ENCODE measurements at places on chromosomes 4 and X.

DNA sequence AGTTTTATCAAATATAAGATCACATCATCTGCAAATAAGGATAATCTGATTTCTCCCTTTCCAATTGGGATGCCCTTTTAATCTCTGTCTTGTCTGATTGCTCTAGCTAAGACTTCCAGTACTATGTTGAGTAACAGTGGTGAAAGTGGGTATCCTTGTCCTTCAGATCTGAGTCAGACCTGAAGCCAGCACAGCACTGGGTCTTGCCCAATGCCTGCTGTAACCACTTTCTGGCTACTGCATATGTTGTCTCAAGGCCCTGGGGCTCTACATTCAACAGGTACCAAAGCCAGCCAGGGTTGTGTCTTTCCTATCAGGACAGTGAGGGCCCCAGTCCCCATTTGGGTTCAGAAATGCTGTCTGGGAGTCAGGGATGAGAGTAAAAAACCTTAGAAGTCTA lies 90.3 kb downstream of the CYSLTR1 start:
- DNase-seq = no peak

DNA sequence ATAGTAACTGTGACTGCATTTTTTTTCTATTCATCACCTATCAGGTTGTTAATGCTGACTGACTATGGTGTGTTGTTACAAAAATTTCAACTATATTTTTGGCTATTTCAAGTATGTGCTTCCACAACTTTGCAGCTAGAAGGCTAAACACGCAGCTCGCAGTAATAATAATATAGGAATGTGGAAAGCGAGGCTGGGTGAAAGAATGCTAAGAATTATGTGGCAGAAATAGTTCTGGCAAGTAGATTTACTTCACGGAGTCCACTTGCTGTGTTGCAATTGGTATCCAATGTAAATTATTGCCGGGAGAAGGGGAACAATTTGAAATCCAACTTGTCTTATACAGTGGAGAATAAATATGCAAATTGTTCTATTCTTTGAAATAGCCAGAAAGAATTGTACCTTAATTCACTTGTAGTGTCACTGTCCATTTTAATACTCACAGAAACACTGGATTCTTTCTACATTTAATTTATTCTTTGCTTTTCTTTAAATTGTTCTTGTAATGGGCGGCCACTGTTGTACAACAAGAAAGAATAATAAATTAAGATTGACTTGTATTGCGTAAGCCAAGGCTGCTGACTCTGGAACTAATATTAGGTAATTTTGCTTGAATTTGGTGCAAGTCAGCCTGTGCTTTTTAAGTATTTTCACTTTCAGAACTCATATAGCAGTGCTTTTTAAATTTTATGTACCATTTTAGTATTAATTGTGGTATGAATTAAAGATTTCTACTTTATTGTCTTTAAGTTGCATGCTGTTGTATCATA lies 154.9 kb downstream of the FRMPD4 start:
- DNase-seq = no peak

- no peak for DNase-seq
These were observed 850.2 kb upstream of the SLIT2 start for GRCh38 chr4:19401301-19402080.

DNA sequence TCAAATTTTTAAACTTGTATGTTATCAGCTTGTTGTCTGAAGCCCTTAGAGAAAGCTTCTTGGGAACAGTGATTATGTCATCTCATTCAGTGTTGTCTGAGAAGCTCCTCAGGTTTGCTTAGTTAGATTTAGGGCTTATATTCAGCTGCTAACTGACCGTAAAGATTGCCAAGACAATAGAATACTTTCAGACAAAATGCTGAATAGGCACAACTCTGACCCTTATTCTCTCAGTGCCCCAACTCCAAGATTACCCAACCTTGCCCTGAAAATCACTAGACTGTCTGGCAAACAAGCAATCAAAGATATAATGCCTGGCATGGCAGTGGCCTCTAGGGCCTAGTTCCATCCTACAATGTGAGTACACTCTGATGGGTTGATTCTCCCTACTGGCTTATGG lies 950.5 kb upstream of the HS3ST1 start:
- no peak for DNase-seq

GRCh38 chrX:136778020-136778419 lies 2.7 kb downstream of the ARHGEF6 start:
- DNase-seq = no peak

GRCh38 chrX:106927700-106928099 lies 7.5 kb downstream of the CLDN2 start:
- no peak for DNase-seq

DNA sequence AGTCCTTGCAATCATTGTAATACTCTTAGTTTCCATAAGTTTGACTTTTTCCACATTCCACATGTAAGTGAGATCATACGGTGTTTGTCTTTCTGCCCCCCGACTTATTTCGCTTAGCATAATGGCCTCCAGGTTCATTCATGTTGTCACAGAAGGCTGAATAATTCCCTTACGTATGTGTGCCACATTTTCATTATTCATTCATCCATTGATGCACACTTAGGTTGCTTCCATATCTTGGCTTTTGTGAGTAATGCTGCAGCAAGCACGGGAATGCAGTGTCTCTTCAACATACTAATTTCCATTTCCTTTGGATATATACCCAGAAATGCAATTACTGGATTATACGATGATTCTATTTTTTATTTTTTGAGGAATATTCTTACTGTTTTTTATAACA lies 22.0 kb upstream of the VEGFC start:
- no peak for DNase-seq

GRCh38 chr4:24158031-24158430 lies 268.2 kb upstream of the PPARGC1A start:
- DNase-seq = no peak

DNA sequence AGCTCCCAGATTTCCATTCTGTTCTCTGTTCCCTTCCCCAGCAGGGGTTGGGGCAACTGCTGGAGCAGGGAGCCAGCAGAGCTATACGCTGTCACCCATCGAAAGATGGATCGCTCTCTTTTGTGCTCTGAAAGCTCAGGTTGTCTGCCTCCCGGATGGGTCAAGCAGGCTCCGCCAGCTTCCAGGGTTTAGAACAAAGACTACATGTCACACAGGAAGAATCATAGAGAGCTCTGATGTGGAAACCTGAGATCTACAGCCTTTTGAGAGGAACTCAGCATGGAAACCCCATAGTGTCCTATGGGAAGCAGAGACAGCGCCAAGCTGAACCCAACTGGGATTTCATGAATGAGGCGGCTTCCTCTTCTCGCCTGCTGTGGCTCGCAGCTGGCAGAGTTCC lies 205.4 kb downstream of the HS3ST1 start:
- DNase-seq = no peak

- DNase-seq = no peak
These were observed 170.3 kb downstream of the VEGFC start for GRCh38 chr4:176622251-176622948.

DNA sequence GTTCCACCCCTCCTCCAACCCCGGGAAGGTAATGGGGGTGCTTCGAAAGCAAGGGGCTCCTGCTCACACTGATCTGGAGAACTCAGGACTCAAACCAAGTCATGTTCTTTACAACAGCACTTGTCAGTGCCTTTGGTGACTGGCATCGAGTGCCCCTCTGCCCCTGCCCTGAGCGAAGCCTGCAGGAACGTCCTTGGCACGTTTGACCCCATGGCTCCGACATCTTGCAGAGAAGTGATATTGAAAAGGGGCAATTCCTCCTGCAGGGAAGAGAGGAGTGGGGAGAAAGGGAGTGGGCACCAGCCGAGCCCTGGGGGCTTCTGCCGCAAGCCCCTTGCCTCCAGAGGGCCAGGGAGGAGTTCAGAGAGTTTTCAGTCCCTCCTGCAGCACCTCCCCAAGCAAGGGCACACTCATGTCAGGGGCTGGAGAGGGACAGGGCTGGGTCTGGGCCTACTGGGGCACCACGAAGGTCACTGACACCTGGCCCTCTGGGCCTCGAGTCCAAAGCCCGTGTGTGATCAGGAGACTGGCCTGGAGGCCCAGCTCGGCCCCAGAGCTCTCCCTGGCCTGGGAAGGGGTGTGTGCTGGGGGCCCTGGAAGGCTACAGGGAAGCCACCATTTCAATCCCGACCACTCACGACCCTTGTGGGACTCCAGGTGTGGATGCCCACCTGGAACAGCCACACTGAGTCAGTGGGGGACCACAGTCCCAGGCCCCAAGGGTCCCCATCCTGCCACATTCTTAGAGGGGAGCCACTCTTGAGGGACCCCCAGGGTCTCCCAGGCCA lies 94.9 kb upstream of the NKX1-1 start:
- DNase-seq = no peak

DNA sequence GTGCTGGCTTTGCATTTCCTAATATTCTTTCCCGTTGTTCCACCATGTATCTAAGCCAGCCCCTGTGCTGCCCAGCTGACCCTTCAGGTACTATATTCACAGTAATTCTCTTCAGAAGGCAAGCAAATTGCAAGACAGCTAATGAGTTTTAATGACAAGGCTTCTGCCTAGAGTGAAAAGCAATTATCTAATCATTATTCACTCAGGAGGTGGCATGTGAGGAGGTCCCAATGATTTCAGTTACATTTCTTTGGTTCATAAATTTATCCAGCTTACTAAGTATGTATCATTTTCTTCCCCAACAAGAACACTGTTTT lies 123.0 kb downstream of the RASGEF1B start:
- DNase-seq = no peak

DNA sequence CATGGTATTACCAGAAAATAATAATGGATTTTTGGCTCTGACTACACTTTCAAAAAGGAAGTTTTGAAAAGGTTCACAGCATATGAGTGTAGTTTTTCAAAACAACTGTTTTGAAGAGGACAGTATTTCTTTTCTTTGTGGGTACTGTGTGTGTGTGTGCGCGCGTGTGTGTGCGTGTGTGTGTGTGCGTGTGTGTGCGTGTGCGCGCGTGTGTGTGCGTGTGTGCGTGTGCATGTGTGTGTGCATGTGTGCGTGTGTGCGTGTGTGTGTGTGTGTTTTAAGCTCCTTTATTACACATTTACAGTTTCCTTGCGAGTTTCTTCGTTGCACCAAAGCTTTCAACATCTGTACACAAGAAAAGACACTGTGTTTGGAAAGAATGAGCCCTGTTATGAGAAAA lies 755.4 kb downstream of the SH3BGRL start:
- DNase-seq = no peak

- DNase-seq = no peak
These were observed 21.1 kb upstream of the PDS5A start for GRCh38 chr4:39998659-39999345.

DNA sequence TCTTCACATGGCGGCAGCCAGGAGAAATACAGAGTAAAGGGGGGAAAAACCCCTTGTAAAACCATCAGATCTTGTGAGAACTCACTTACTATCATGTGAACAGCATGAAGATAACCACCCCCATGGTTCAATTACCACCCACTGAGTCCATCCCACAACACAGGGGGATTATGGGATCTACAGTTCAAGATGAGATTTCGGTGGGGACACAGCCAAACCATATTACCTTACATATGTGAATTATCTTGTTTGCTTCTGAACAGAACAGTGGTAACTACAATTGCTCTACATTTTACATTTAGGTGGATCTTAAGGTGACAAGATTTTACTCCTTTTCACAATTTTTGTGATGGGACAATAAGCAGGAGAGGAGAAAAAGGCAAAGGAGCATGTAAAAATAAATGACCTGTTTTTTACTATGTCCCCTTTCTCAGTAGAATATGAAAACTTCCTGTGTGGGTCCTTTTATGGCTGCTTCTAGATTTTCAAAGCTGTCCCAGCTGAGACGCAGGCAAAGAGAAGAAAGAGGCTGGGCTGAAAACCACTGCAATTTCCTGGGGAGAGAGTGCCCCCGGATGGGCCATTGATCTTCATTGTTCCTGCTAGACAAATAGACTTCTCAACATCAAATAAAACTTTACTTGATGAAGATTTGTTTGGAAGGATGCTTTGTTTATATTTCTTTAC lies 45.9 kb upstream of the PGM2 start:
- no peak for DNase-seq

DNA sequence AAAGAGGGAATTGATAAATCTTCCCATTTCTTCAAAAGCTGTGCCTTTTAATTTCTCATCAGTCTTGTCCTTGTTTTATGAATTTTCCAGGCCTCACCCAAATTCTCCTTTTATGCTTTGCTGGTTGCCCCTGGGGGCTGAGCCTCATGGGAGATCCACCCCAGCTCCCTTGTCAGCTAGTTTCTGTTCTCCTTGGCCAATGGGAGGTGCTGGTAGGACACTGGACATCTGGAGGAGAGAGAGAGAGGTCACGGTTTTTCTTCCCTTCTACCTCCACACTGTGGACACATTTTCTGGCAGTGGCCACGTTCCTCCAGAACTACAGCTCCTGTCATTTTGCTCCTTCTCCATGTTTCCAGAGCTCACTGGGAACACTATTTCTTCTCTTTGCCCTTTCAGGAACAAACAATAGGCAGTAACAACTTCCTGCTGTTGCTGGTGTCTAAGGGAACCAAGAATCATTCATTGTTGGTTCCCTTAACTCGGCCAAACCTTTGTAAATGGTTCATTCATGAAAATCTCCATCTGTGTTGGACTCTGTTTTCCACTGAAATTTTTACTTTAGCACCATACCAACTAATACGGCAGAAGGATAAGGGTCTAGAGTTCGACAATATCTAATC lies 334.5 kb downstream of the GPAT3 start:
- DNase-seq = no peak

GRCh38 chrX:2577844-2578466 lies 77.2 kb upstream of the DHRSX start:
- no peak for DNase-seq

DNA sequence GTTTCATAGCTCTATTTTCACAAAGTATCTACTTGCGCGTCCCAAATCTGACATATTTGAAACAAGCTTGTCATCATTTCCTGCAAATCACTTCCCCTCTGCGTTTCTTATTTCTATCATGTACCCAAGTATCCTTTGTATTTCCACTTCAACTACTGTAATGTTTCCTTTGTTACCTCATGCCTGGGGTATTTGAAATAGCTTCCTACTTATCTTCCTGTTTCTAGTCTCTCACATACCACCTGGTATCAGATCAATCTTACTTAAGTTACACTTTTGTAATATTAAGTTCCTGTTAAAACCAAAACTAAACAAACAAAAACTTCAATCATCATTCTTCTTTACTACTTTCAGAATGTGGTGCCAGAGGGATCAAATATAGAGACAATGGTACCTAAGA lies 93.6 kb upstream of the SMAD1 start:
- no peak for DNase-seq

GRCh38 chrX:96615448-96615847 lies 69.2 kb upstream of the DIAPH2 start:
- DNase-seq = no peak

GRCh38 chr4:101200561-101200960 lies 146.8 kb downstream of the PPP3CA start:
- DNase-seq = no peak

DNA sequence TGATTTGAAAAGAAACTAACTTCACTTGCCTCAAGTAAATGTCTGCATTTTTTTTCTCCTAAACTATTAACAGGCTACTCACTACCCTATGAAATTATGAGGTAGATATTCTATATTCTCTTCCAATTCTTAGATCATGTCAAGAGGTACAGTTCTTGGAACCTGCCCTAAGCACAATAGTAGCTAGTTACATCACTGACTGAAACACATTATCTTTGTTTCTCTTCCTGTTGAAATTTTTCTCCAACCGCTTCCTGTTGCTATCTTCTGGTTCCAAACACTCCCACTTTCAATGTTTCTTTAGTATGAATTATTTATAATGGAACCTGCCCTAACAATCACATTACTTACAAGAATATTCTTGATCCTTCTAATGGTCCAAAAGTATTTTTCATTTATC lies 5.0 kb upstream of the BANK1 start:
- no peak for DNase-seq
